ENCODE measurements at places on chromosomes 16 and 17.

- no peak for DNase-seq
Measured at GRCh38 chr17:16908273-16908672, 63.6 kb downstream of the TNFRSF13B start.

DNA sequence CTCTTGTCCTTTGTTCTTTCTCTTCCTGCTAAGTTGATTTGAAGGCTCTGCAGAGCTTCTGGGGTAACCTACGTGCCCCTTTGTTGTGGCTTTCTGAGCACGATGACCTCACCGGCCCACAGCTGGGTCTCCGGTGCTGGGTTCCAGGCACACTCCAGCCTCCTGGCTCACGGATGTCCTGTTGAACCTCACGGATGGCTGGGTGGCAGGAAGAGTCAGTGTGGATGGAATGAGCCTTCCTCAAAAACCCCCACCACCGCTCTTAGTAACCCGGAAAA lies 116.0 kb downstream of the SOCS1 start:
- no peak for DNase-seq

- no peak for DNase-seq
Measured at GRCh38 chr17:57363580-57363979, 107.3 kb downstream of the MSI2 start.

GRCh38 chr17:49951362-49952082 lies 17.5 kb upstream of the DLX4 start:
- DNase-seq: no peak

DNA sequence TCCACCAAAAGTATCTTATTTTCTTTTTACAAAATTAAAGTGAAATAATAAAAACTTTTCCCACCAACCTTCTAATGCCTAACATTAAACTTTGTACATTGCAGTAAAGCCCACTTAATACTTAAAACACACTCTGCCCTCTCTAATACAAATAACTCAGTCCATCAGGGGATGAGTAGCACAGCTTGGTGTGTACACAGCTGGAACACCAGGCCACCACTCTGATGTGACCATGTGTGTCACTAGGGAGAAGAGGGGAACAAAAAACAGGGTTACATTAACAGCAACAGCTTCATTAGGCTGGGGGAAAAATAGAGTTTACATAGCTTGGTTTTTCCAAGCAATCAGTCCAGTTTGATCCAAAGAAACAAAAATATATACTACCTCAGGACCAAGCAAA lies 295.0 kb downstream of the CEP112 start:
- DNase-seq: no peak

DNA sequence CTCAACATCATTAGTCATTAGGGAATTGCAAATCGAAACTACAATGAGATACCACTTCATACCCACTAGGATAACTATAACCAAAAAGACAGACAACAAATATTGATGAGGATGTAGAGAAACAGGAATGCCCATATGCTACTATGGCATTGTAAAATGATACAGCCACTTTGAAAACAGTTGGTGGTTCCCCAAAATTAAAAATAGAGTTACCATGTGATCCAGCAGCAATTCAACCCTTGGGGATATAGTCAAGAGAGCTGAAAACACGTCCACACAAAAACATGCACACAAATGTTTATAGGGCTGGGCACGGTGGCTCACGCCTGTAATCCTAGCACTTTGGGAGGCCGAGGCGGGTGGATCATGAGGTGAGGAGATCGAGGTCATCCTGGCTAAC lies 10.0 kb upstream of the PECAM1 start:
- DNase-seq: no peak

- peak; percentile 23 for DNase-seq
Measured at GRCh38 chr16:67279296-67280089, at the start of gene PLEKHG4. PLEKHG4 (plus strand) TSS chr16:67279532; CDS start chr16:67280045, 513 bp downstream.

GRCh38 chr17:41492771-41493170 lies 3.1 kb upstream of the KRT36 start:
- no peak for DNase-seq

- DNase-seq: no peak
Measured at GRCh38 chr16:48326915-48327314, 58.3 kb downstream of the SIAH1 start.

- DNase-seq: no peak
Measured at GRCh38 chr17:22202702-22203101, 510.4 kb downstream of the KCNJ18 start.

GRCh38 chr16:24138024-24138423 lies 118.1 kb upstream of the CACNG3 start:
- DNase-seq: no peak

DNA sequence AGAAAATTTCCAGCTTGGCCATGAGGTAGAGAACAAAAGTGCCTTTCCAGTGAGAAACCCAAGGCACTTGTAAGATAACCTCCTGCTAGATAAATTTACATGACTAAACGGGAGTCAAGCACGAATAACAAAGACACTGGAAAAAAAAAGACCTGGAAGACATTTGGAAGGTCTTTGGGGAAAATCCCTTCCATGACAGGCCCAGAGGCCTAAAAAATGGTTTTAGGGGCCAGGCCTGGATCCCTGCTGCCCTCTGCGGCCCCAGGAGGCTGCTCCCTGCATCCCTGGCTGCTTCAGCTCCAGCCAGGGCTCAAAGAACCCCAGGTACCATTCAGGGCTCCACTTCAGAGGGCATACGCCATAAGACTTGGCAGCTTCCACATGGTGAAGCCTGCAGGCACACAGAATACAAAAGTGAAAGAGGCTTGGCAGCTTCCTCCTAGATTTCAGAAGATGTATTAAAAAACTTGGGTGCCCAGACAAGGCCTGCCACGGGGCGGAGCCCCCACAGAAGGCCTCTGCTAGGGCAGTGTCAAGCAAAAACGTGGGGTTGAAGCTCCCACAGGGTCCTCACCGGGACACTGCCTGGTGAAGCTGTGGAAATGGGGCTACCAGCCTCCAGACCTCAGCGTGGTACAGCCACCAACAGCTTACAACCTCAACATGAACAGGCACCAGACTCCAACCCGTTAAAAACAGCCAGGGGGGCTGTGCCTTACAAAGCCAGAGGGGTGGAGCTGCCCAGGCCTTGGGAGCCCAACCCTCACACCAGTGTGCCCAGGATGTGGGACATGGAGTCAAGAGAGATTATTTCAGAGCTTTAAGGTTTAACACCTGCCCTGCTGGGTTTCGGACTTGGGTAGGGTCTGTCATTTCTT lies 77.1 kb downstream of the SDK2 start:
- DNase-seq: no peak

DNA sequence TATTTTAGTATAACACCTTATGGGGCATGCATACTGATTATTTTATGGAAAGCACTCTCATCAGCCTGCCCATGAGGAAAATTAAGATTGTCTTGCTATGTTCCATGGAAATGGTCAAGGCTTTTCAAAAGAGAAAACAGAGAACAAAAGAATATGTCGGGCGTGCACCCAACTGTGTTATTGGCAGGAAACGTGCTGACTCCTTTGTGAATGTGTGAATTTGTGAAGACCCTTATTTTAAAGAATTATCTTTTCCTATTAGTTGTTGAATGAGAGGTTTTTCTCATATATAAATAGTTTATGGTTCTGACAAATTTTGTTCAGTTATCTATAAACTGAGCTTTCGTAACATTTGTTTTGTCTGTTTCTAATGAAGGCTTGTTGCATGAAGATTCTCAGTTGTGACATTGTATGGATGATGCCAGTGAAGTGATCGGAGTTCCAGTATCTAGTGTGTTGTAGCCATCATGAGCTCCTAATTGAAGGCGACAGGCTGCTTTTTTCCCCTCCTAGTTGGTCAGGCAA lies 180.0 kb downstream of the BCAS3 start:
- DNase-seq: no peak

DNA sequence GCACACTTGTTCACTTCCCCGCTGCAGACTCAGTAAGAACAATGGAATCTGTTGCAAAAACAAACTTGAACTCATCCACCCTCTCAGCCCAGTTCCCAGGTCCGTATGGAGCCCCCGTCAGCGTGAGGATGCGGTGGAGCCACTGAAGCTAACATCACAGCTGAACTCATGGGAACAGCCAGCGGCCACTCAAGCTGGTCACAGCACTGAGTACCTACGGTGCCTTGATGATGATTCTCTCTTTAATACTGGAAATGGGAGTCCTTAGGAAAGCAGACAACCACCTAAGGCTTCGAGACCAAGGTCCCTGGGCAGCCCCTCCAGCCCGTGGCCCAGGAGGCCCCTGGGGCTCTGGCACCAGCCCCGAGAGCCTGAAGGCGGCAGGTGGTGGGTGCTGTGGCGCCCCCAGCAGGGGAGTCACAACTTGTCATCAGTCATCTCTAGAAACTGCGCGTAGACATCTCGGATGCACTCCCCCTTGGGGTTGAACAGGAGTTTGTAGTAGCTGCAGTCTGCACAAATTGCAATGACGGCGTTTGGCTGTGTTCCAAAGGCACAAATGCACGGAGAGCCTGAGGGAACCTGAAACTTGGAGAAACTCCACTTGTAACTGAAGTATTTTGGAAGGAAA lies 31.0 kb upstream of the RHOT1 start:
- no peak for DNase-seq

GRCh38 chr16:85250147-85250463 lies 137.8 kb upstream of the CIBAR2 start:
- DNase-seq: no peak

DNA sequence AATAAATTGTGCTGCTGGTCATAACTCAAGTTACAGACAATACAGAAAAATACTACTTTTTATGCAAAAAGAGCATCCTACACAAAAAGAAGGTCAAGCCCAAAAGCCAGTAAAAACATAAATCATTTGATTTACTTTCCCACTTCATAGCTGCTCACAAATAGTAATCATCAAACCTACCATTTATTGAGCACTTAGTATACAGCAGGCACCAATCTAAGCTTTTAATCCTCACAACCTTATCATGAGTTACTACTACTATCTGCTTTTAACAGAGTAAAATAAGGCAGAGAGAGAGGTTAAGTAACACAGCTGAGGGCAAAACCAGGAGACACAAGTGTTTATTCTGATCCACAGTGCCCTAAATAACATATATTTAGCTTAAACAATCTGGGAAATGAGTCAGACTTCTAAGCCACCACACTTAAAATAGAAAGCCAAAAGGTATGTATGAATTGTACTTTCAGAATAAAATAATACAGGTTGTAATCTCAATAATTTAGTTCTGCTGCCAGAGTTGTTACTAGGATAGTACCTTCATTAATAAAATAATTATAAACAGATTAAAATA lies 1.7 kb upstream of the AARS1 start:
- DNase-seq: no peak

DNA sequence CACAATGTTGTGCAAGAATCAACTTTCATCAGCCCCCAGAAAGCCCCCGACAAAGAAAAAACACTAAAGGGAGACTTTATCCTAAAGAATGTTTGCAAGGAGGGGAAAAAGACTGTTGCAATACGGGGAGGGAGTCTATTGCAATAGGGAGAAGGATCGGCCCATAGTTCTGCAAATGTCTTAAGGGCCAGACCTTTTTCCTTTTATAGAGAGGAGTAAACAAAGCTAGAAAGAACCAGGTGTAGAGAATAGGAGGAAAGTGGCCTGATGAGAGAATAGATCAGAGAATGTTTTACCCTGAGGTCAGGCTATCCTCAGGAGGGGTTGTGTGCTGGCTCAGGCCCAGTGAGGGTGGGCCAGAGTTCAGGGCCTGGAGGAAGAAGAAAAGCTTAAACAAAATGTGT lies 8.7 kb upstream of the CAVIN1 start:
- DNase-seq: no peak

- no peak for DNase-seq
Measured at GRCh38 chr17:55350825-55351205, 70.8 kb downstream of the MMD start.

DNA sequence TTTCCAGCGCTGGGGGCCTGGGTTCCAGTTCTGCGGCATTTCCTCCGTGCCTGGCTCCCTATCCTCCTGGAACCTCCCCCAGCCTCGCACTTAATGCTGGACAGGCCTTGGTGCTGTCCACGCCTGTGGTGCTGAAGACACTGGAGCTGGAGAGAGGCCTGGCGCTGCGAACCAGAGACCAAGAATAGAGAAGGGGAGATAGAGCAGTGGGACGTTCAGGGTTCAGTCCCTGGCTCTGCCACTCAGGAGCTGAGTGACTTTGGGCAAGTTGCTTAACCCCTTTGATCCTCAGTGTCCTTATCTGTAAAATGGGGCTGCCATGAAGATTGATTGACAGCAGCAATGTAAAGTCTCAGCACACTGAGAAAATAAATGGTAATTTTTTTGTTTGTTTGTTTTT lies 11.9 kb downstream of the SBK1 start:
- no peak for DNase-seq

DNA sequence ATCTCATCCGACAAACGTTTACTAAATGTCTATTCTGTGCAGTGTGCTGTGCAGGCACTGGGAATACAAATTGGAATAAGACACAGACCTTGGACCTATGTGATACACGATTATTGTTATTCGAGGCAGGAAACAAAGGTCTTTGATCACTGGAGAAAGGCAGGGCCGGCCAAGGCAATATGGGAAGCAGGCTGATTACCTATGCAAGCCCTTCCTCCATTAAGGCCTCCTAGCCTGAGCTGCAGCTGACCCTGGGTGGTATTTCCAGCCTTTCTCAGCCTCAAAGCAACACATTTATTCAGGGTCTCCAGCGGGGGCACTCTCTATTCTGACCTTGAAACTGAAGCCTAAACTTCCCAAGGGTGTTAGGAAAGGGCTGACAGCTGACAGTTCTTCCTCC lies 13.4 kb downstream of the ST6GALNAC1 start:
- DNase-seq: no peak

GRCh38 chr17:44961921-44962350 lies 6.2 kb downstream of the C1QL1 start:
- DNase-seq: no peak

- no peak for DNase-seq
Measured at GRCh38 chr16:8626946-8627345, 5.4 kb downstream of the METTL22 start.

- DNase-seq: no peak
Measured at GRCh38 chr16:11319529-11320146, 25.6 kb upstream of the RMI2 start.

- peak; percentile 57 for DNase-seq
Measured at GRCh38 chr16:1300664-1301476, 8.6 kb upstream of the UBE2I start.

DNA sequence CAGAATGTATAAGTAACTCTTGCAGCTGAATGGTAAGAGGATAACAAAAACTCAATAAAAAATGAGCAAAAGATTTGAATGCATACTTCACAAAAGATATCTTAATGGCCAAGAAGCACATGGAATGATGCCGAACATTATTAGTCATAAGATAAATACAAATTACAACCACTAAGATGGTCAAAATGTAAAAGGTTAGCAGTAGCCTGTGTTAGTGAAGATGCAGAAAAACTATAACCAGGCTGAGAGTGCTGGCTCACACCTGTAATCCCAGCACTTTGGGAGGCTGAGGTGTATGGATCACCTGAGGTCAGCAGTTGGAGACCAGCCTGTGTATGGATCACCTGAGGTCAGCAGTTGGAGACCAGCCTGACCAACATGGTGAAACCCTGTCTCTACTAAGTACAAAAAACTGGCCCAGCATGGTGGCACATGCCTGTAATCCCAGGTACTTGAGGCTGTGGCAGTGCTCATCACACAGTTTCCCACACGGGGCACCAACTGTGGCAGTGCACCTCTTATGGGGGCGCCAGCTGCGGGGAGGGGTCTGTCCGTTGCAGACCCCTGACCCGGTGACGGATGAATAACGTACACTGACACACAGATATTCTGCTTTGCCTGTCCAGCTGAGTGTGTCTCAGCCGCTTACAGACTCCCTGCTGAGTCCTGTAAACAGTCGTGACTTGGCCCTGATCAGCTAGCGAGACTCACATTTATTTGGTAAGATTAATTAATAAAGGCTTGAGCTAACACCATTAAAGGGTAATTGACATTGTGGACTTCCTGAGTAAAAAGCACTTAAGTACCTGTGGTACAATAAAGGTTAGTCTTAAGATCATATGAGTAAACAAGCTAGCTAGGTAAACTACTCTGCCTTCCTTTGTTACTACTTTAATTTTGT lies 45.7 kb upstream of the FAM20A start:
- DNase-seq: no peak

- no peak for DNase-seq
Measured at GRCh38 chr17:67109111-67109510, 64.8 kb downstream of the CACNG1 start.
